Foreskin keratinocyte (primary cell): ENCODE measurements at places on chromosomes 6 and 20.

DNA sequence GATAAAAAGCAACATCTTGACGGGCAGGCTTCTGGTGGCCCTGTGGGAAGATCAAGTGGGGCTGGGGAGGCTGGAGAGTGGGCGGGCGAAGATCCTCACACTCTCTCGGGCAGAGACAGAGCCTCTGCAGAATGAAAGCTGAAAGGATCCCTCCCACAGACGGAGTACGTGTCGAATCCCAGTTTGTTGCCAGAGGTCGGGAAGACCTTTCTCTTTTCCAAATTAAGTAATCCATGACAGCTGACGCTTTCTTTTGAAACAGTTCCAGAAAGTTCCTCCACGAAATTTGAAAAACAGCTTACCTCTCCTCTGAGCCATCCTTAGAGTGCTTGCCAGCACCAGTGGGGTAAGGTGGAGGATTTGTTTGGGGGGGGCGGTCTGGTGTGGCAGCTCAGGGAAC lies 155.6 kb upstream of the SMLR1 start:
- DNase-seq = no peak

DNA sequence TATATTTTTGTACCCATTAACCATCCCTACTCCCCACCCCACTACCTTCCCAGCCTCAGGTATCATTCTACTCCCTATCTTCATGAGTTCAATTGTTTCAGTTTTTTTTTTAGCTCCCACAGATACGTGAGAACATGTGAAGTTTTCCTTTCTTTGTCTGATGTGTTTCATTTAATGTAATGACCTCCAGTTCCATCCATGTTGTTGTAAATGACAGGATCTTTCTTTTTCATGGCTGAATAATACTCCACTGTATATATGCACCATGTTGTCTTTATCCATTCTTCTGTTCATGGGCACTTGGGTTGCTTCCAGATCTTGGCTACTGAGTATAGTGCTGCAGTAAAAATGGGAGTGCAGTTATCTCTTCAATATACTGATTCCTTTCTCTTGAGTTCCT lies 63.5 kb downstream of the MYO6 start:
- DNase-seq = no peak

DNA sequence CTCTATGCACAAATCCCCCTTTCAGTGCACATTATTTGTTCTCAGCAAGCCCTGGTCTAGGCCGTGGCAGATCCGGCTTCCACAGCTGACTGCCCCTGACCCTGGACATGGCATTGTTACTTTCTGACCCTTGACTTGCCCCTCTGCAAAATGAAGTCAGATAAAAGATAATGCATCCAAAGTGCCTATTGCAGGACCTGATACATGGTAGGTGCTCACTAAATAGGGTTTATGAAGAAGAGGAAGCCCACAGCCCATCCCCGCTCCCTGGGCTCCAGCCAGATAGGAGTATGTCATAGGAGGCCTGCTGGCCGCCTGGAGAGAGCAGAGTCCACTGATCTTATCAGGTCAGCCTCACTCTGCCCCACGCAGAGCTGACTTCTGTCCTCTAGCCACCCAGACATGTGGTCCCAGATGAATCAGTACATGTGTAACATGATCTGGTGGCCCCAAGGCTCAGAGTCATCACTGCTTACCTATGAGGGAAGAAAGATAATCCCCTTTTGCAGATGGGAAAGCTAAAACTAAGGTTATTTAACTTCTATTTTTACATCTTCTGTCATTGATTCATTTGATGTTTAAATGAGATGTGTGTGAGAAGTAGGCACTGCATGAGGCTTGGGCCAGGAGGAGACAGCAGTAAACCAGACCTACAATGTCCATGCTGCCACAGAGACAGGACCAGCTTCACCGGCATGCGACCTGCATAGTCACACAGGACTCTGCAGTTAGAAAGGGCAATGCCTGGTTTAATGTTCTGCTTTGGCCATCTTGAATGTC lies 20.4 kb downstream of the MAFB start:
- no peak for DNase-seq

DNA sequence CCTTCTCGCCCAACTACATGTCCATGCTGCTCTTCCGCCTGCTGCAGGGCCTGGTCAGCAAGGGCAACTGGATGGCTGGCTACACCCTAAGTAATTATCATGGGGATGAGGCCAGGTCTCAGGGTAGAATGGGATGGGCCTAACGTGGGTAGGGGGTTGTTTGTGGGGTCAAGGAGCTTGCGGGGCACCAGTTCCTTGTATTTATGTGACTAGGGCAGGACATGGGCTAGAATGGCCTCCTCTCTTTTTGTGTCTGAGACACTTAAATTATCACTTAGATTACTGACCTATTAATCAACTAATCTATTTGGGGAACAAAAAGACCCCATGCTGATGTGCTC lies 10.7 kb downstream of the SLC22A1 start:
- no peak for DNase-seq

DNA sequence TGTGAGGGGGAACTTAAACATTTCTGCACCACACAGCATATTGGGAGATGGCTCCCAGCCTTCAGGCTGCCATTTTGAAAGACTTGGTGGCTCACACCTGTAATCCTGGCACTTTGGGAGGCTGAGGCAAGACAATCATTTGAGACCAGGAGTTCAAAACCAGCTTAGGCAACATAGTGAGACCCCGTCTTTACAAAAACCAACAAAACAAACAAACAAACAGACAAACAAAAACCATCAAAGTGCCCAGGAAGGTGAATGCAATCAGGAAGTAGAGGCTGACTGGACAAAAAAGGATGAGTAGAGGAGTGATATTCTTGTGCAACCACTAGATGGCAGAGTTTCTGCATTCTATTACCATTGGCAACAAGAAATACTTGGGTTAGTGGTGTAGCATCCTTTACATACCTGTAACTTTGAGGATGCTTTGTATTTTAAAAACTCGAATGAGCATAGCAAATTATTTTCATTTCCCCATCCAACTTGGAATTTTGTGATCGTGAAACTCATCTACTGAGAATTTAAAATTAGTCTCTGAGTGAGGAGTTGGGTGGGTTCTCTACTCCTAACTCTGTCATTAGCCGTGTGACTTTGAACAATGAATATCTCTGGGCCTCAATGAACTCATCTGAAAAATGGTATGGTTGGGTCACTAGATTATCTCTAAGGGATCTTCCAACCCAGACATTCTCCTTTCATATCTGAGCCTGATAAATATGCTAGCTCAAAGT lies 84.4 kb downstream of the CRYBG1 start:
- DNase-seq = no peak

DNA sequence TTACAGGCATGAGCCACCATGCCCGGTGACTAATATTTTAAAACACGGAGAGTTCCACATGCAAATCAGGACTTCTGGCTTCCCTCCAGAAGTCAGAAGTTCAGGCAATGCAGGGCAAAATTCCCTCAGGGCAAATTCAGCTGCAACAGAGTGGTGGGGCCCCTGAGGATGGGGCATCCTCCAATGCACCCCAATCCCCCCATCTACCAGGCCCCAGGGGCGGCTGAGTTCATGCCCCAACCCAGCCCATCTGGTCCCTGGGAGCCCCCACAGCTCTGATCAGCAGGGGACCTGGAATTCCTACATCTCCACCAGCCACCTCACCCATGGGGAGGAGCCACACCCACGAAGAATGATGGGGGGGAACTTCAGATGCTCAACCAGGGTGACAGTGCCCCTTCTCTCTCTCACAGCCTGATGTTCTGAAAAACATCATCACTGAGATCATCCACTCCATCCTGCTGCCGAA lies 22.6 kb downstream of the BPIFB1 start:
- DNase-seq = peak; percentile 74

DNA sequence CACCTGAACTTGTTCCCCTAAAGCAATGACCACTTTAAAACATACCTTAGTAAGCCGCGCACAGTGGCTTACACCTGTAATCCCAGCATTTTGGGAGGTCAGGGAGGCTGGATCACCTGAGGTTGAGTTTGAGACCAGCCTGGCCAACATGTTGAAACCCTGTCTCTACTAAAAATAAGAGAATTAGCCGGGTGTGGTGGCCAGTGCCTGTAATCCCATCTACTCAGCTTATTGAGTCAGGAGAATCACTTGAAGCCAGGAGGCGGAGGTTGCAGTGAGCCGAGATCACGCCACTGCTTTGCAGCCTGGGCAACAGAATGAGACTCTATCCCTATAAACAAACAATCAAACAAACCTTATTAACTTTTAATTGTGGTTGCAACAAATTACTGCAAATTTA lies 1.6 kb upstream of the RAET1E start:
- no peak for DNase-seq

GRCh38 chr6:121881974-121882667 lies 446.7 kb downstream of the GJA1 start:
- no peak for DNase-seq
